Endothelial cell (in vitro differentiated cells): ENCODE measurements at places on chromosomes 5 and 9. TPM values are rescaled to one million over a fixed set of nuclear protein-coding genes. Genes with fewer than 3 reads are reported as not detected.

DNA sequence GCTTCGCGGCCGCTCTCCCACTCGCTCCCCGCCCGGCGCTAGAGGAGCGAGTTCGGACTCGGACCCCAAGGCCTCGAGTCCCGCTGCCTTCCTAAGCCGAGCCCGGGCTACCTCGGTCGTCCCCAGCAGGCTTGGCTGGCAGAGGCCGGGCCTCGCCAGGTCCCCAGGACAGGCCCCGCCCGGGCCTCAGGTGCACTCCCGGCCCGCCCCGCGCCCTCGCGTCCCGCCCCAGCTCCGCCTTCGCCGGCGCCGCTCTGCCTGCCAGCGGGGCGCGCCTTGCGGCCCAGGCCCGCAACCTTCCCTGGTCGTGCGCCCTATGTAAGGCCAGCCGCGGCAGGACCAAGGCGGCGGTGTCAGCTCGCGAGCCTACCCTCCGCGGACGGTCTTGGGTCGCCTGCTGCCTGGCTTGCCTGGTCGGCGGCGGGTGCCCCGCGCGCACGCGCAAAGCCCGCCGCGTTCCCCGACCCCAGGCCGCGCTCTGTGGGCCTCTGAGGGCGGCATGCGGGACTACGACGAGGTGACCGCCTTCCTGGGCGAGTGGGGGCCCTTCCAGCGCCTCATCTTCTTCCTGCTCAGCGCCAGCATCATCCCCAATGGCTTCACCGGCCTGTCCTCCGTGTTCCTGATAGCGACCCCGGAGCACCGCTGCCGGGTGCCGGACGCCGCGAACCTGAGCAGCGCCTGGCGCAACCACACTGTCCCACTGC is at the start of gene SLC22A5:
SLC22A5 (plus strand) TSS at position 237 of the 707 bp plus-strand sequence; CDS start at position 500, 263 bp downstream.
- peak; percentile 59 for DNase-seq

DNA sequence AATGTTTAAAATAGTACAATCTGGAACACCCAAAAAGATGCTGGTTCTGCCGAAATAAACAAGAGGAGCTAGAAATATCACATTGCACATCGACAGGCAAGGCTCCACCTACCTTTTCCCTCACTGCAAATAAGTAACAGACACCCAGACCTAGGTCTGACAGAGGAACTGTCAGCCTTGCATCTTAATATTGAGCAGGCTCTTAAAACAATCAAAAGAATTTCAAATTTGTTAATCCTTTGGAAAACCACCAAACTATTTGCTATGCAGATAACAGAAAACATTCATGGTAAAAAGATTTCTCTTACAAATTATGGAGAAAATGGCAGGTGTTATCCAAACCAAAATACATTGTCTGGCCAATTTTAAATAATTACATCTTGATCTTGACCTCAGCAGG is 71.3 kb downstream of the FRMD3 start:
- no peak for DNase-seq

- DNase-seq = no peak
These were observed 142.4 kb downstream of the C9orf152 start for GRCh38 chr9:110065532-110065931.

GRCh38 chr5:1219098-1219767 is 5.9 kb upstream of the SLC6A18 start:
- DNase-seq = no peak

DNA sequence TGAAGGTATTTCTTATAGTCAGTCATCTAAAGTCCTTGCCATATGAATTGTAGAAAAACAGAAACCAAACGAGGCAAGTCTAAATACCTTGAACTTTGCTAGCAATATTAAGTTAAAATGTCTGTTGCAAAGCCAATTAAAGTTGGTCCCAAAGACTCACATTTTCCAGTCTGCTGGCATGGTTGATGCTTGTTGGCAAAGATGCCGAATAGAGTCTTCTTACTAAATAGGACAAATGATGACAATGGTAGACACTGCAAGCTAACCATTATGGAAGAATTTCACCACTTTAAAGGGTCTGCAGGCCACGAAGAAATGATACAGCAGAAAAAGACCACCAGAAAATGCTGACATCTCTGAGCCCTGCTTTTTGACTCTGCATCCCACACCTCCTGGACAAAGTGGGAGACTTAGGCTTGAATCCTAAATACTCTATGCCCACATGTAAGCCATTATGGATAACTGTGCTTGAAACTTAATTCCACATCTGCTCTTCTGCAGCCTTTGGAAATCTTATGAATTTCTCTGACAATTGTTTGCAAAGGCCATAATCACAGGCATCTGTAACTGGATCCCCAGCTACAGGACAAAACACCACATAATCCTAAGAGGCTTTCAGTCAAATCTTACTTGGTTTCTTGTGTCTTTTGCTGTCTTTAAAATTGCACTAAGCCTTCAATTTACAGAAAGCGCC is 61.3 kb downstream of the LHFPL2 start:
- DNase-seq = no peak

GRCh38 chr5:87899721-87900131 is 368.9 kb downstream of the TMEM161B start:
- peak; percentile 23 for DNase-seq

- DNase-seq = no peak
These were observed 5.8 kb upstream of the BICD2 start for GRCh38 chr9:92770360-92770995.

GRCh38 chr9:108671176-108671575 is 184.6 kb downstream of the ACTL7B start:
- no peak for DNase-seq

- DNase-seq = no peak
These were observed 829.6 kb upstream of the ZNF608 start for GRCh38 chr5:125575891-125576505.

- DNase-seq = no peak
These were observed 18.8 kb downstream of the GLE1 start for GRCh38 chr9:128523199-128523925.

DNA sequence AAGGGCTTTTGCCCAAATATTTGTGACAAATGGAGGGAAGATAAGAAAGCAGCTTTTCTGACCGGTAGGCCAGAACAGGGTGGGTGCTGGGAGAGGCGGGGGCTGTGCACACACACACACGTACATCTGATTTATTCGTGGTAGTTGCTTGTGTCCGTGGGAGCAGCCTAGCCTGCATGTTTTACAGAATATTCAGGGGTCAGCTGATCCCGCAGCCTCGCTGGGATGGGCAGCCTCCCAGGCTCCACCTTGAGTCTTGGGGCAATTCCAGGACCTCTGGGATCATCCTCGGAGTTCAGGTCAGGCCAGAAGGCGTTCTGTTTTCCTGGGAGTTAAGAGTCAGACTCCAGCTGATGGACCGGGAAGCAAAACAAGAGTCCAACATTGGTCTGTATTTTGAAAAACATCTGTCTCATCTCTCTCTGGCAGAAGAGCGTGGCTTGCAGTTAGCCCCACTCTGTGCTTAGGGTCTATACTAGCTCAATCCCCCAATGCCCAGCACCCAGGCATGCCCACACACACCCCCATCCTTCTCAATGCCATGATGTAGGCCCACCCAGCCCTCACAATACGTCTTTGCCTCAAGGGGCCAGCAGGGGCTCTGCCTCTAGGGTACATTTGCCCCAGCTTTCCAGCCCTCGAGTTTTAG is 210.6 kb downstream of the GOLPH3 start:
- DNase-seq = no peak

GRCh38 chr5:164184158-164184557 is 678.7 kb downstream of the MAT2B start:
- DNase-seq = no peak

DNA sequence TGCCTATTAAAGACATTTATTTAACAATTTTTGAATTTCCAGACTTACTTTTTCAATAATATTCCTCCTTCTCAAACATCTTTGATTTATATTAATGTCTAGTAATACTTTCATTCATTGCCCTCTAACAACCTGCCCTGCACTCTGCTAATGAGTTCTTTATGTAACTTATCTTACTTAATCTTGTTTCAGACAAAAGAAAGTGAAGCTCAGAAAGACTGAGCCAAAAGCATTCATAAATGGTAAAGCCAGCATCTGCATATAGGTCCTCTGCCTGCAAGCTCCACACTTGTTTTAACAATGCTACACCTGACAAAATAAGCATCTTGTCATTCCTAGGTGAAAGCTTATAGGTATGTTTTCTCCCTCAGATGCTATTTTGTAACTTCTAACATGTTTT is 2.4 kb upstream of the TNPO1 start:
- DNase-seq = no peak

GRCh38 chr5:132629230-132629944 is 28.6 kb upstream of the IL13 start:
- no peak for DNase-seq

- DNase-seq = no peak
These were observed 24.0 kb upstream of the F2RL1 start for GRCh38 chr5:76794871-76795270.

DNA sequence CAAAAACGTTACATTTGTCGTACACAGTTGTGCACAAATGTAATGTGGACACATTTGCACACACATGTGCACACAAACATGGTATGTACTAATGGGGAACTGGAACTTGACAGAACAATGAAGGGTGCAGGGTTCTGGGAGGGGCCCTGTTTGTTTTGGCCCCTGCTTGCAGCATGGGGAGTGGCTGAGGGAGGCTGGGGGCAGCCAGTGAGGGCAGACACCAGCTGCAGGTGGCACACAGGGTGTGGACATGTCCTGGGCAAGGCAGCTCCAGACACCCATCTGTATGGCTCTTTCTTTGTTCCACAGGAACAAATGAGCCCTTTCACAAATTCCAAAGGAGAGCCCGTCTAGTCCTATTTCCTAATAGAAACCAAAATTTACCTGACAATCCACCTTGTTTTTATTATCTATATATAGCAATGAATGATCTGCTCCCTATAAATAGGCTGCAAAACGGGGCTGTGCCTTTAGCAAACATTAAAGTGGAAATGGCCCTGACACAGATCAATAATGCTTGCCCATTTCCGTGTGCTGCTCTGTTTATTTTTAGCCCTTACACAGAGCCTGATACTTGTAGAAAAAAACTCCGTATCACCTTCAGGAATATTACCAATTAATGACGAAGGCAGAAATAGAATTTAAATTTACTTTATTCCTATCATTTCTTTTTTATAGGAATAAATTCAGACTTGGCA is 26.4 kb downstream of the MARCHF3 start:
- no peak for DNase-seq

- DNase-seq = no peak
These were observed 347.6 kb downstream of the PTPRD start for GRCh38 chr9:10265153-10265631.

DNA sequence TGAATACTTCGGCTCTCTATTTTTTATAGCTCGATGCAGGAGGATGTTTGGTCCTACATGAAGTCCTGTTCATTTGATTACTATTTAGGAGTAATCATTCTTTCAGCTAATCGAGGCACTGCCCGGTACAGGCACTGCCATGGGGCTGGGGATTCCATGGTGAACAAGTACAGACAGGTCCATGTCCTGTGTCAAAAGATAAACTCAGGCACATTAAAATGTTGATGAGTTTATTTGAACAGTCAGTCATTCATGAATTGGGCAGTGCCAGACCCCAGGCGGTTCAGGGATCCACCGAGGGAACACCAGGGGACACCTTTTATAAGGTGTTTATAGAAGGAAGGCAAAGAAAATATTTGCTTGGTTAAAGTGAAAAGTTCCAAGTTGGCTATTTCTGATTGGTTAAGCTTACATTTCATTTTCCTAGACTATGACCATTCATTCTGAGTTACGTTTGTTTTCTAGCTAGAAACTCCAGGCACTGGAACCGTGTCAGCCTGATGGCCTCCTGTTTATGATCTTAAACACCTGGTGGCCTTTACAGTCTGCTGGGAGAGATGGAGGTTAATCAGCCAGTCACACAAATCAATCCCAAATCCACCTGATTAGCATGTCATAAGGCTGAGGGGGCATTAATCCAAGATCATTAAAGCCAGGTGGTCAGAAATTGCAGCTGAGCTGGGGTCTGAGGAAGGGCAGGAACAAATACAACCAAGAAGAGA is 47.0 kb upstream of the TDRD7 start:
- no peak for DNase-seq

DNA sequence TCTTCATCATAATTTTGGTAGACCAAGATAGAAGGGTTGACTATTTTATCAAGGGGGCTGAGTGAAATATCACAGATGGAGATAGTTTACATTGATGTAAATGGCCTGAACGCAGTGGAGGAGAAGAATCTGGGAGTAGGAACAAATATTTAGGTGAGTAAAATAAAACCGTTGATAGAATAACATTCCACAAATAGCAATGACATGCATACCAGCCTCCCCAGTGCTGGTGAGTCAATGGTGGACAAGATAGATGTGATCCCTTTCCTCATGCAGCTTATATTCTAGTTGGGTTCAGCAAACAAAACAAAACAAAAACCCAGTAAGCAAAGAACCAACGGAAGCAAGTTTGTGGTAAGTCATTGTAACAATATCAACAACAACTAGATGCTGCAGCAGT is 385.2 kb downstream of the FAM170A start:
- DNase-seq = no peak

DNA sequence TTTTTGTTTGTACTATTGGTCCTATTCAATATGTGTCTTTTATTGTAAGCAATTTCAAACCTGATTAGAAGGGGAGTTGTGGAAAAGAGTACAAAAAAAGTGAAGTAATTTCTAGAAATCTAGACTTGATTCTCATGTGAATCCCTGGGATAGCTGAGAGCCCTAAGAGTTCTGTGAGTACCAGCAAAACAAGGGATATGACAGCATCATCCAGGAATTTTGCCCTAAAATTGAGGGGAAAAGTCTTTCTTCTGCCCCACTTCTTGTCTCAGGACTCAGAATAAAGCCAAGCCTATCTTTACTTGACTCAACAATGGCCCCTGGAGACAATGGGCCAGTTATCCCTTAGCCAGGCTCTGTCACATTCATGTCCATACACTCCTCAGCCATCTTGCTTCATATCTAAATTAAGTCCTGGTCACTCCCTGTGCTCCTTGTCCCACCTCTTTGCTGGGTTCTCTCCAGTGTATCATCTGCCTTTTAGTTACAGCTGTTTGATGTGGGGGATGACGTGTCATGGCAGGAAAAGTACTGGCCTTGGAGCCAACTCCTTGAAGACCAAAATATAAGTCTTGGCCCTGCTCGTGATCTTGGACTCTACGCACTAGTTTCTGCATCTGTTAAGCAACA is 81.2 kb downstream of the ADAMTS12 start:
- no peak for DNase-seq

The PCDHB16 gene
- total RNA-seq = 10.9 TPM

The ADAMTS6 gene
- total RNA-seq = 16.7 TPM

The GMCL2 gene
- total RNA-seq = not detected

The TAF11L5 gene
- not detected for total RNA-seq

The YIPF5 gene
- total RNA-seq = 47.8 TPM

The VCAN gene
- total RNA-seq = 203 TPM

The FRMD3 gene
- 0.59 TPM for total RNA-seq

The CCDC183 gene
- 1.2 TPM for total RNA-seq
